ENCODE measurements at places on chromosomes 1 and 21.

DNA sequence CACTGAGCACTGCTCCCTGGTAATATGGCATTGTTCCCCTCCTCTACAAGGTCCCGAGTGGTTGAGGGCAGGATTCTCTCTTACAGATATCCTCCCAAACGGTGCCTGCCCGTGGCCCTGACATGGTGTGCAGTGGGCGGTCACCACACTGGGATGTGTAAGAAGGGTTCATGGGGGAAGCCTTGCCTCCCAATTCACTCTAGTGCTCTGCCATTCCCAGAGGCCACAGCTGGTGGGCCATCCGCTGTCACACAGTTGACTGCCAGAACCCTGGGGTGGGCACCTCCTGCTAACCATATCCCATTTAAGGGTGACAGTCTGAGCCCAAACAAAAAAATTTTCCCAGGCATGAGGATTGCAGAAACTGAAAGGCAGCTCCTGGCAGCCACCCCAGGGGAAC, 9.1 kb downstream of the GJA5 start:
- no peaks in the 10 kb centered on the region for H3K36me3 ChIP-seq
- H3K27me3 ChIP-seq = no peaks in the 10 kb centered on the region
- no peak for DNase-seq
- no peak overlapping the region for H3K27ac ChIP-seq

DNA sequence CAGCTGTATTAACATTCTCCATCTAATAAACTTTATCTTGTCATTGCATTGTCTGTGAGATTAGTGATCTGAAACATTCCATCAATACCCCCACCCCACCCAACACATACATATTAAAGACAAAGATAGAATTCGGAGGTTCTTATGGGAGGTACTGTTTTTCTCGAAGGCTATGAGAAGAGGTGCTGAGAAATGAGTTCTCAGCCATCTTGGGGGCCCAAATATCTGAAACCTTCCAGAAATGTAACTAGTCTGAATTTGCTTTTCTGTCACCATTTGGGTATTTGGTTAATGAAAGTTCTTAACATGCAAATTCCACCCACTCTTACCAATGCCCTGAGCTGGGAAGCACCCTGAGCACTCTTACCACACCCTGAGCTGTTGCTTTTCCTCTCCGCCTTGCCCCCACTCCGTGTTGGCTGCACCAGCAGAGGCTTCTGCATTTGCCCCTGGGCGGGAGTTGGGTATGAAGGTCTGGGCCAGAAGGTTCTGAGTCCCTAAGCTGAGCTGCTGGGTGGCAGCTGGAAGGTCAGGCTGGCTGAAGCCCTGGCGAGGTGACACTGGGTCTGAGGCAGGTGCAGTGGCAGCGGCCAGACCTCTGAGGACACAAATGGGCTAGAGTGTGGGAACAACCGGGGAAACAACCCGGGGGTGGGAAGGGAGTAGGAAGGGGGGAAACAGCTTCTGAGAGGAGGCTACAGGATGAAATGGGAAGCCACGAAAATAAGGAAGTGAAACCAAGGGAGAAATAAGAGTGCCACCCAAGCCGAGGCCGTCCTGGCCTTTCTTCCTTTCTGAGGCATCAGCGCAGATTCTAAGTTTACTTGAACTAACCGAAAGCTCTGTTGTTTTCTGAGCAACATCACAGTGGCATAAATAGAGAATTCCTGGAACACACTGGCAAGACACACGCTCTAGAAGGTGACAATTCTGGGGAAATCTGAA, 26.3 kb upstream of the IER5 start:
- no peaks in the 10 kb centered on the region for H3K4me1 ChIP-seq
- H3K36me3 ChIP-seq = no peaks in the 10 kb centered on the region
- peak overlapping the region; percentile 15 for H3K27ac ChIP-seq
- H3K4me3 ChIP-seq = no peak overlapping the region
- H3K27me3 ChIP-seq = no peaks in the 10 kb centered on the region
- DNase-seq = peak; percentile 64

DNA sequence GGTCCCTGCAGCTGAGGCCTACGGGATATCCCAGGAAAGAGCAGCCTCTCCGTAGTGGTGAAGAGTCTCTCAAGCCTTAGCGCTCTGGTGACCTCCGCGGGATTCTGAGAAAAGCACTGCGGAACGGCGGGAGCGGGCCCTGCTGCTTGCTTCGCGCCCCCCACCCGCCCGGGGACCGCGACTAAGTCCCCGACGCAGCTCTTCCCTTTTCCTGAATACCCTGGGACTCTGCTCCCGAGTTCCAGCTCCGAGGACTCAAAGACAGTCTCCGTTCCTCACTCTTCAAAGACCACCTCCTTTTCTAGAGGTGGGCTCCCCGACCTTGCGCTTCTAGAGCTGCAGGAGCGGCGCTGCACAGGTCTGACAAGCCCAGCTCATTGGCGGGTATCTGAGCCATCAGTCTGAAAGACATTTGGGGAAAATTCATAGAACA, 3.6 kb upstream of the PRRX1 start:
- peaks cover 87% of the 10 kb centered on the region for H3K27me3 ChIP-seq
- no peaks in the 10 kb centered on the region for H3K4me1 ChIP-seq
- no peaks in the 10 kb centered on the region for H3K36me3 ChIP-seq
- no peak overlapping the region for H3K4me3 ChIP-seq
- H3K27ac ChIP-seq = no peak overlapping the region

- no peak overlapping the region for H3K27ac ChIP-seq
- no peaks in the 10 kb centered on the region for H3K4me1 ChIP-seq
- DNase-seq = no peak
- no peaks in the 10 kb centered on the region for H3K27me3 ChIP-seq
- no peak overlapping the region for H3K4me3 ChIP-seq
Observed at GRCh38 chr1:33519240-33519884, 46.9 kb downstream of the ZSCAN20 start.

DNA sequence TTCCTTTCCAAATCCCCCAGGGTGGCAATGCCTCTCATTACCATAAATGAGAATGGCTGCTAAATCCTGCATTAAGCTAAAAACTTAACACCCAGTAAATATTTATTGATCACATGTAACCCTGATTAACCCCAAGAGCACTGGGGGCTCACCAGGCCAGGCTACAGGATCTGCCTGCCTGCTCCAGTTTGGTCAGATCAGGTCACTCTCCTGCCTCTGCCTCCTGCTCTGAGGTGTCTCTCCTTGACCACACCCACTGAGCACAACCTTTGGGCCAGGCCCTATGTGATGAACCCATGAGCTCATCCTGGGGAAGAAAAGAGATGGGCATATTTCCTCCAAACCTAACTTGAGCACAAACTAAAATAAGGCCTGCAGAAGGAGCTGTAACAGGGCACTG, 93.5 kb downstream of the TRABD2B start:
- no peaks in the 10 kb centered on the region for H3K4me1 ChIP-seq
- no peak overlapping the region for H3K4me3 ChIP-seq
- H3K27ac ChIP-seq = no peak overlapping the region
- no peak for DNase-seq

DNA sequence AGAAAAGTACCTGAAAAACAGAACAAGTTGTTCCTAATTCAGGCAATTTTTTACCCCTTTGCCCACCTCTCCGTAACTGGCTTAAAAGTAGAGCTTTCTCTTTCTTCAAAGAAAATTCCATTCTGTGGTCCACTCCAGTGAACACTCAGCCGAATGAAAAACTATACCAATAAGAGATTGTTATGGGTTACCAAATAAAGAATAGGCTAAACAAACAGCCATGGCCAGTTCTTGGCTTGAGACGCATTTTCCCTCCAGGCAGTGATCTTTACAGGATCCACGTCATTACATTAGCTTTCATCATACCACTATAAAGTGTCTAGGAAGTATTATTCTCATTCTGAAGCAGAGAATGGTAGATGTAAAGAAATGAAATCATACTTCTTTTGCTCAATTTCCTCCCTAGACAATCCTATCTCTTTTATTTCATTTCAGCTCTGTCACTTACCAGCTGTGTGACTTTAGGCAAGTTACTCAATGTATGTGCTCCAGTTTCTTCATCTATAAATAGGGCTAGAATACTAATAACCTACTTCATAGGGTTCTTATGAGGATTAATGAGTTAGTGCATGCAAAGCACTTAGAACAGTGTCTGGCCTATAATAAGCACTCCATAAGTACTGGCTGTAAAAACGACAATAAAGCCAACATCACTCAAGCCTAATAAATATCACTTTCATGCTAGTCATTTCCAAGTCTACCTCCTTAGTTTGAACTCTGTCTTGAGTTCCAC, 26.5 kb upstream of the TRIM45 start:
- H3K27me3 ChIP-seq = no peaks in the 10 kb centered on the region
- no peak overlapping the region for H3K27ac ChIP-seq
- no peaks in the 10 kb centered on the region for H3K4me1 ChIP-seq
- DNase-seq = no peak
- no peak overlapping the region for H3K4me3 ChIP-seq
- H3K36me3 ChIP-seq = no peaks in the 10 kb centered on the region

- H3K4me3 ChIP-seq = no peak overlapping the region
- H3K4me1 ChIP-seq = no peaks in the 10 kb centered on the region
- DNase-seq = no peak
- no peak overlapping the region for H3K27ac ChIP-seq
- no peaks in the 10 kb centered on the region for H3K36me3 ChIP-seq
- H3K27me3 ChIP-seq = no peaks in the 10 kb centered on the region
Observed at GRCh38 chr1:68801440-68801839, 304.6 kb upstream of the DEPDC1 start.

DNA sequence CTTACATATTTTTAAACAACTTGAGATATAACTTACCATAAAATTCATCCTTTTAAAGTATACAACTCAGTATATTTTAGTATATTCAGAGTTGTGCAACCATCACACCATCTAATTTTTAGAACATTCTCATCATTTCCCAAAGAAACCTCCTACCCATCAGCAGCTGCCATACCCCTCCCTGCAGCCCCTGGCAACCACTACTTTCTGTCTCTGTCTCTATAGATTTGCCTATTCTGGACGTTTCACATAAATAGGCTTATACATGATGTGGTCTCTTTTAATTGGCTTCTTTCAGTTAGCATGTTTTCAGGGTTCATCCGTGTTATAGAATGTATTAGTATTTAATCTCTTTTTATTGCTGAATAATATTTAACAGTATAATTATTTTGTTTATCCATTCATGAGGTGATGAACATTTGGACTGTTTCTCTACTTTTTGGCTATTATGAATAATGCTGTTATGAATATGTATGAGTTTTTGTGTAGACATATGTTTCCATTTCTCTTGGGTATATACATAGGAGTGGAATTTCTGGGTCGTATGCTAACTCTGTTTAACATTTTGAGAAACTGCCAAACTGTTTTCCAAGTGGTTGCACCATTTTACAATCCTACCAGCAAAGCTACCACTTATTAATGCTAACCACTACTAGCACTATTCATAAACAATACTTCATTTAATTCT, 29.5 kb downstream of the WDR26 start:
- no peaks in the 10 kb centered on the region for H3K4me1 ChIP-seq
- H3K27ac ChIP-seq = no peak overlapping the region
- no peak overlapping the region for H3K4me3 ChIP-seq
- DNase-seq = no peak

GRCh38 chr1:225651872-225652728, 823 bp downstream of the ENAH start:
- H3K4me3 ChIP-seq = peak overlapping the region; percentile 90
- DNase-seq = peak; percentile 53
- peak overlapping the region; percentile 85 for H3K27ac ChIP-seq
- H3K4me1 ChIP-seq = peaks cover 25% of the 10 kb centered on the region
- no peaks in the 10 kb centered on the region for H3K36me3 ChIP-seq

DNA sequence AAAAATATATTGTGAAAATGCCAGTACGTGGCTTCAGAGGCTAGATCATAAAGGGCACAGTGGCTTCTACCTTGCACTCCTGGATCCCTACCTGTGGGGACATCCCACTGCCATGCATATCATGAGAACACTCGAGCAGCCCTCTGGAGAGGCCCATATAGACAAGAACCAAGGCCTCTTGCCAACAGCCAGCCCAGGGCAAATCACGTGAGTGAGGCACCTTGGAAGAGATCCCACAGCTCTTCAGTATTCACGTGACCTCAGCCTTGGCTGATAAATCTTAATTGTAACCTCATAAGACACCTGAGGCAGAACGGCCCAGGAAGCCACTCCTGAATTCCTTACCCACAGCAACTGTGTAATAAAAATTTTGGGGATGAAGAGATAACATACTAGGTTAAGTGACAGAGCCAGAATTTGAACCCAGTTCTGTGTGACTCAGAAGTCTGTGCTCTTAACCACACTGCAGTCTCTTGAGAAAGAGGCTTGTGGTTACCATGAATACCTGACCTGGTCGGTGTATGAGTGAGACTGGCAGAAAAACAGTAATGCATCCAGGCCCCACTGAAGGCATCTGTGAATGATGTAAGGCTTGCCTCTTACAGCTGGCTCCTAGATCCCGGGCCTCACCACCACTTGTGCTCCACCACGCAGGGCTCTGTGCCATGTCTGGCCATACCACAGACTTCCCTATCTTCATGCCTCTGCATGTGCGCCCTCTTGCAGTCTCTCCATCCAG, 6.9 kb upstream of the A3GALT2 start:
- no peak overlapping the region for H3K27ac ChIP-seq
- peak; percentile 61 for DNase-seq

GRCh38 chr1:25704267-25704691, 87.7 kb downstream of the MAN1C1 start:
- no peak overlapping the region for H3K27ac ChIP-seq
- DNase-seq = no peak
- H3K4me3 ChIP-seq = no peak overlapping the region
- H3K4me1 ChIP-seq = no peaks in the 10 kb centered on the region
- no peaks in the 10 kb centered on the region for H3K27me3 ChIP-seq

- no peaks in the 10 kb centered on the region for H3K36me3 ChIP-seq
- H3K27me3 ChIP-seq = no peaks in the 10 kb centered on the region
- H3K27ac ChIP-seq = no peak overlapping the region
- no peak for DNase-seq
Observed at GRCh38 chr1:160129046-160129445, 13.5 kb downstream of the ATP1A2 start.

DNA sequence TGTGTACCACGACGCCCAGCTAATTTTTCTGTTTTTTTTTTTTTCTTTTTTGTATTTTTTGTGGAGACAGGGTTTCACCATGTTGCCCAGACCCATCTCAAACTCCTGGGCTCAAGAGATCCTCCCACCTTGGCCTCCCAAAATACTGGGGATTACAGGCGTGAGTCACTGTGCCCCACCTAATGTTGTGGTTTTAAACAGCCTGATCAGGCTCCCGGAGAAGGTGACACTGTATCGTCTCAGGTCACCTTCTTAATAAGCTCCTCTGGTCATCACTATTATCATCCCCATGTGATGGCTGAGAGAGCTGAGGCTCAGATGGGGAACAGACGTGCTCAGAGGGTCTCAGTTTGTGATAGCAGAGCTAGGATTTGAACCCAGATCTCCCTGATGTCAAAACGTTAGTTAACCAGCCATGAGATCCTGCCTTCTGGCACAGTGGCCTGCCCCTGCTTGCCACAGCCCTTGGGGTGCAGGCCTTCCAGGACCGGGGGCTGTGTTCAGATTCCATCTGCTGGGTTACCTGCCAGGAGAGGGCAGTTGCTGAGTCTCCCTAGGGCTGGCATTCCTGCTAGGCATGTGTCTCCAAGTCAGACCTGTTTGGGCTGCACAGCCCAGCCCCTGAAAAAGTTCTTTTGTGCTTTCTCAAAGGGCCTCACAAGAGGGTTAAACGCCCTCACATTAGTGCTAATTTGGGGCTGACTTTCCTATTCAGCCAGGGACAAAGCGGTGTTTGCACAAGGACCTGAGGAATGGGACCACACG, 32.7 kb upstream of the GRHL3 start:
- no peaks in the 10 kb centered on the region for H3K36me3 ChIP-seq
- peaks cover 8% of the 10 kb centered on the region for H3K27me3 ChIP-seq
- peaks cover 3% of the 10 kb centered on the region for H3K4me1 ChIP-seq
- no peak overlapping the region for H3K4me3 ChIP-seq
- DNase-seq = no peak
